Small intestine (tissue), 16 donors: ENCODE measurements at places on chromosomes 6 and 20. TPM values are rescaled to one million over a fixed set of nuclear protein-coding genes. Genes with fewer than 3 reads are reported as not detected.

DNA sequence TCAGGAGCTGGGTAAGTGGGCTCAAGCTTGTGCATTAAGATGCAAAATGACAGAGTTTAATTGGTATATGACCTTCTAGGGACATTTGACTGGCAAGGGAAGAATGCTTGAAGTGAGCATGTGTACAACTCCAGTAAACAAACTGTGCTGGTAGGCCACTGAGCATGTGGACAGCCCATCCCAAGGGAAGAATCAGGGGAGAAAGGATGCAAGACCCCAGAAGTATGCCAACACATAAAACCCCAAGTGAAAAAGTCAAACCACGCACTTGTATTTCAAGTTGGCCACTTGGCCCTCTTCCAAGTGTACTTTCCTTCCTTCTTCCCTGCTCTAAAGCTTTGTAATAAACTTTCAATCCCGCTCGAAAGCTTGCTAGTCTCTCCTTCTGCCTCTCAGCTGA, 10.4 kb upstream of the THBD start:
- no peak for DNase-seq
- H3K4me3 ChIP-seq, result no peak overlapping the region
- no peak overlapping the region for H3K27ac ChIP-seq
- no peaks in the 10 kb centered on the region for H3K4me1 ChIP-seq

Gene SIRPB1
- 1.5 TPM for polyA plus RNA-seq

Gene LINC00237
- polyA plus RNA-seq, result not detected

- no peaks in the 10 kb centered on the region for H3K36me3 ChIP-seq
- H3K27me3 ChIP-seq, result no peaks in the 10 kb centered on the region
- peak; percentile 70 for DNase-seq
- H3K27ac ChIP-seq, result no peak overlapping the region
- H3K4me3 ChIP-seq, result no peak overlapping the region
- H3K4me1 ChIP-seq, result no peaks in the 10 kb centered on the region
These were observed 95.6 kb downstream of the LAMP5 start for GRCh38 chr20:9609887-9610502.

DNA sequence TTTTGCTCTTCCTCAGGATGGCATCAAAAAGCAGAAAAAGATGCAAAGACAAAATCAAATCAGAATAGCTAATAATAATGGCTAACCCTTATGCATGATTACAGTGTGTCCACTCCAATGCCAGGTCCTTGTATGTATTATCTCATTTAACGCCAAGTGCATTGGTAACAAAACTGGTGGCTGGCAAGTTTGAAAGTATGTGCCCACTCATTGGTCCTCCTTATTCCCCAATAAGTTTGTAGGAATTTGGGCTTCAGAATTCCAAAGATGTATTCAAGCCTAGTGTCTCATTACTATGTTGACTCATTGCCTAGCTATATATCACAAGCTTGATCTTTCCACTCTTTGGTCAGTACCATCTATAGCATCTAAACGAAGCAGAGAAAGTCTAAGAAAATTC, 196.6 kb downstream of the GJA10 start:
- H3K27ac ChIP-seq, result no peak overlapping the region
- no peak for DNase-seq
- no peaks in the 10 kb centered on the region for H3K27me3 ChIP-seq
- H3K36me3 ChIP-seq, result no peaks in the 10 kb centered on the region
- no peak overlapping the region for H3K4me3 ChIP-seq

Gene ADGRF1
- polyA plus RNA-seq, result 1.7 TPM

DNA sequence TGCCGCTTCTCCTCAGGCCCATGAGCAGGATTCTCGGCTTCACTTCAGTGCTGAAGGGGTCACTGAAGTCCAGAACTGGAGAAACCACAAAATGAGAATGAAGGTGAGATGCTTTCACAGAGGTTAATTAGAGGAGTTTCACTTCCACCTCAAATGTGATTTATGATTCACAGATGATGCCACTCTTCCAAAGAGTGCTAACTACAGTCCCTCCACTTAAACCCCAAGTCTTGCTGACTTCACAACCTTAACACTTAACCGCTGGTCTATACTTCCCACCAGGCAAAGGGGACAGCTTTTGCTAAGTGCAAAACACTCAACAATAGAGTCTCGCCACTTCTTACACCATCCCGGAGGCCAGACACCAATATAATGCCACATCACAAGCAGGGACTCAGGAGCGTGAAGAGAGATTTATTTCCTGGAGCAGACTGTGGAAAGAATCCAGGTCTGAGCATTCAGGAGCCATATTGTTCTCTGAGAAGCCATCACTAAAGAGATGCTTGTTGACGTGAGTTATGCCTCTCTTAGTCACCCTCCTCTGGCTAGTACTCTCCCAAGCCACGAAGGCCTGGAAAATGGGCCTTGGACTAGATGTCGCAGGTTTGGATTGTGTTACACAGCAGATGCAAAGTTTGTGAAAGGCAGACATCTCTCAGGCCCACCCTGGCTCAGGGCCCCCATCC, 24.4 kb downstream of the RRAGD start:
- H3K36me3 ChIP-seq, result peaks cover 8% of the 10 kb centered on the region
- H3K27ac ChIP-seq, result no peak overlapping the region
- no peaks in the 10 kb centered on the region for H3K4me1 ChIP-seq
- no peaks in the 10 kb centered on the region for H3K27me3 ChIP-seq

GRCh38 chr6:36722879-36723278, 25.3 kb downstream of the RAB44 start:
- no peaks in the 10 kb centered on the region for H3K27me3 ChIP-seq
- H3K36me3 ChIP-seq, result no peaks in the 10 kb centered on the region
- no peak overlapping the region for H3K4me3 ChIP-seq
- DNase-seq, result no peak
- H3K27ac ChIP-seq, result no peak overlapping the region

Gene RAD21L1
- polyA plus RNA-seq, result not detected
